Caki2 (cell line): ENCODE measurements at places on chromosomes 13 and 19.

GRCh38 chr13:34546344-34547250 is 395.5 kb upstream of the NBEA start:
- no peak for DNase-seq

GRCh38 chr13:57857945-57858344 is 226.4 kb downstream of the PCDH17 start:
- DNase-seq, result no peak

GRCh38 chr19:1941146-1942077 is at the start of gene CSNK1G2:
Gene CSNK1G2 (plus strand): TSS chr19:1941172. CDS start chr19:1969773, 28,601 bp downstream.
- no peak for DNase-seq

DNA sequence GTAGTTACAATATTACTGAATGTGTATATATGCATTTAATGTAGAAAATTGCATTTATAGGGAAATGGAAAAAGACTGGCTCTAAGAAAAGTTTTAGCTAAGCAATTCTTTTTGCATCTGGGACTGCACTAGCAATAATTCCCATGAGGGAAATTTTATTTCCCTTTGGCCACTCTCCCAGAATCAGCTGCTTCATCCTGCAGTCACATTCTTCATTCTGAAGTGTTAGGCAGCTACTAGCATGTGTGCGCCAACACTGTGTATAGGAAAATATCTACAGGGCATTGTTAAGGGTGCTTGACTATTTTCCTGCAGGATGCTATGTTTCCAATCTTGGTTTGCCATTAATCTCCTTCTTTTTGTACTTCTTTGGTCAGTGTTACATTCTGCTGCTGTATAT is 312.8 kb upstream of the PCDH20 start:
- no peak for DNase-seq

- no peak for DNase-seq
These were observed 71.1 kb downstream of the PIBF1 start for GRCh38 chr13:72853000-72853399.

- DNase-seq, result no peak
These were observed 343.5 kb downstream of the TEX29 start for GRCh38 chr13:111663953-111664421.

- no peak for DNase-seq
These were observed 20.7 kb downstream of the RFC3 start for GRCh38 chr13:33838647-33839046.

- no peak for DNase-seq
These were observed 50.2 kb downstream of the ERICH6B start for GRCh38 chr13:45565331-45565730.

GRCh38 chr13:39530916-39531315 is 72.1 kb downstream of the LHFPL6 start:
- DNase-seq, result no peak

DNA sequence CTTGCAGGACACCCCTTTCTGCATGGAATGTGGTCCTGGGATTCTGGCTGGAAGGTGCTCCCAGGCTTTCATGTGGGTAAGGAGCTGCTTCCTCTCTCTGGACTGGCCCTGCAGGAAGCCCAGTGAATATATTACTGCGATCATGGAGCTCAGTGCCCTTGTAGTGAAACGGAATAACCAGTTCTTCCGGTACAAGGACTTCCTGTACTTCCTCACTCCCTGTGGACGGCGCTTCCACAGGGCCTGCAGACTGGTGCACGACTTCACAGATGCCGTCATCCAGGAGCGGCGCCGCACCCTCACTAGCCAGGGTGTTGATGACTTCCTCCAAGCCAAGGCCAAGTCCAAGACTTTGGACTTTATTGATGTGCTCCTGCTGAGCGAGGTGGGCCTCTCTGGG is 8.0 kb downstream of the CYP4F8 start:
- DNase-seq, result no peak
